COLO829 (cell line): ENCODE measurements at places on chromosomes 11 and 22.
A peak's percentile ranks its signal among the peaks of the same experiment; 100 is the strongest.

DNA sequence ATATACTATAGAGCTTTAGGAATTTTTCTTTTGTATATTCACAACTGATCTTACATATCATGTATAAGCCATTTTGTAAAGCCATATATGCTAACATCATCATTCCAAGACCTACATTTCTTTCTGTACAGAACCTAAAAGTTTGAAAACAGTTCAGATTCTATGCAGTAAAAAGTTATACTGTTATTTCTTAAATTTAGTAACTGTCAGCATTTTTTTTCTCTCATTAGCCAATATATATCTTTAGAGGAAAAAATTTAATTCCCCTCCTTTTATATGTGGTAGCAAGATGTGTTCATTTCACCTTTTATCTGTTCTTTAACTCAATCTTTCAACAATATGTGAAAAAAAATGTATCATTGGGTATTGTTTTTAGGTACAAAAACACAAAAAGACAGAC, 120.4 kb upstream of the TP53AIP1 start:
- no peak for DNase-seq

DNA sequence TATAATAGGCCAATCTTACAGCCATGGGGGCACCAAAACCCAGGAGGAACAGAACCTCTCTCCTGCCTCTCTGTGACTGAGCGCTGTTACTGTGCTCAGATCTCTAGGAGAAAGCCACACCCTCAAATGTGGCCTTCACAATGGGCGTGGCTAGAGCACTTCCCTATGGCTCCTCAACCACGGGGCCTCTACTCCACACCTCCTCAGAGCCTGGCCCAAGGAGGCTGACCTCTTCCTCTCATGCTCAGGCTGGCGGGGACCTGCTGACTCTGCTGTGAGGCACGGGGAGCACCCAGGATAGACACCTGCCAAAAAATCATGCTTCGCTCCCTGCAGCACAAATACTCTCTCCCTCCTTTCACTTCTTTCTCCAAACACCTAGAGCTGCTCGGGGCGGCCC, 41.0 kb downstream of the C11orf58 start:
- DNase-seq: no peak

GRCh38 chr11:69603111-69603836, 37.7 kb upstream of the CCND1 start:
- no peak for DNase-seq

- no peak for DNase-seq
Measured at GRCh38 chr11:65801153-65801987, 14.5 kb downstream of the OVOL1 start.

DNA sequence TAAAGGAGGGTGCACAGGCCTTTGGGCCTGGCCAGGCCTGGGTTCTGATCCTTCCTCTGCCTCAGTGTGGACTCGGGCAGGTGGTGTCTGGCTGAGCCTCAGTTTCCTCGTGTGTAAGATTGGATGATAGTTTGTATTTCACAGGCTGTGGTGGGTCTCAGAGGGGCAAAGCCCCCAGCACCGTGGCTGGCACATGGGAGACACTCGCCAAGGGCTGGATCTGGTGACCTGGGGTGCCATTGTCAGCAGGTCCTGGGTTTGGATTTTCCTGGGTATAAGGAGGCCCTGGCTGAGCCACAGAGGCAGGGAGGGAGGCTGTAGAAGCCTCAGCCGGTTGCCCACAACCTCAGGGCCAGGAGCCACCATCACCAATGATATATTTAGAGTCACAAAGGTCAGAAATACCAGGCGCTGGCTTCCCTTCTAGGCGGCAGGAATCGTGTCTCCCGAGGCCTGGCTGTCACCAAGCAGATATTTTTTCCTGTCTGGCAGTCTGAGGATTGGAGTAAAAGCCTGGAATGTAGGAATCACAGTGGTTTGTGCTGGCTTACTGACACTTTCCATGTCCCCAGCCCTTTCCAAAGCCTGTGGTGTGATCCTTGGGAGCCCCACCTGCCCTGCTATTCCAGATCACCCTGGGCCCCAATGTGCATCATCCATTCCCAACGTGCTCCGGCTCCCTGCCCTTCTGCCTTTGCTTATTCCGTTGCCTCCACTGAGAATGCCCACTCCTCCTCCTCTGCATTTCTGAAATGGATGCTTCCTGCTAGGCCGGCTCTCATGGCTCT, 15.6 kb downstream of the KCNC1 start:
- DNase-seq: no peak

DNA sequence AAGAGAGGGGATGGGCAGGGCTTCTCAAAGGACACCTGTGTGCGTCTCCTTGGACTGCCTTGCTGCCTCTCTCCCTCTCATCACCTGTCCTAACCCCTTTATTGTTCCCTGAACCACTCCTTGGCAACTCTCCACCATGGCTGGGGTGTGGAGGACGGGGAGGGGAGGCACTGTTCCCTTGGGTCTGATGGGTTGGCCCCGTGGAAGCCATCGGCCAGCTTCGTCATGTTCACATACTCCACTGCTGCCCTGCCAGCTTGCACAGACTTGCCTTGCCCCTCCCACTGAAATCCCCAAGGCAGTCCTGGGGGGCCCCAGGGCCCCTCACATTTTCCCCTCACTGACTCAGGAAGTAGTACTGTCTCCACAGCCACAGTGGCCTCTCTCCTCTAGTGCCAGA, 36.1 kb upstream of the LRRC32 start:
- no peak for DNase-seq

- no peak for DNase-seq
Measured at GRCh38 chr11:44628730-44629700, 63.6 kb downstream of the CD82 start.

GRCh38 chr22:48943567-48944432, 883.9 kb downstream of the BRD1 start:
- peak; percentile 51 for DNase-seq

DNA sequence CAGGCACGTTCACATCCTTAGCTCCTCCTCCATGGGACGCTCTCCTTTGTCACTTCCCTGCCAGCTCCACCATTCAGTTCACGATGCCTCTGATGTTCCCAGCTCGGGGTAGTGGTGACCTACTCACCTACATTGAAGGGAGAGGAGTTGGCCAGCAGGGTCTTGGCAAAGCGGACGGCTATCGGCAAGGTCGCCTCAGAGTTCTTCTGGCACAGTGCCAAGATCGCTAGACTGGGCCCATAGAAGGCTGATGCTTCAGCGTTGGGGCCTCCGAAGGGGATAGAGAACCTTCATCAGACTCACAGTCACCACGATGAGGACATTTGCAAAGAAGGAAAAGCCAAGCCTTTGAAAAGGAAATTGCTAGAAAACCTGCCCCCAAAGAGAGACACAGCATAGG, 3.0 kb downstream of the CBLIF start:
- DNase-seq: no peak

DNA sequence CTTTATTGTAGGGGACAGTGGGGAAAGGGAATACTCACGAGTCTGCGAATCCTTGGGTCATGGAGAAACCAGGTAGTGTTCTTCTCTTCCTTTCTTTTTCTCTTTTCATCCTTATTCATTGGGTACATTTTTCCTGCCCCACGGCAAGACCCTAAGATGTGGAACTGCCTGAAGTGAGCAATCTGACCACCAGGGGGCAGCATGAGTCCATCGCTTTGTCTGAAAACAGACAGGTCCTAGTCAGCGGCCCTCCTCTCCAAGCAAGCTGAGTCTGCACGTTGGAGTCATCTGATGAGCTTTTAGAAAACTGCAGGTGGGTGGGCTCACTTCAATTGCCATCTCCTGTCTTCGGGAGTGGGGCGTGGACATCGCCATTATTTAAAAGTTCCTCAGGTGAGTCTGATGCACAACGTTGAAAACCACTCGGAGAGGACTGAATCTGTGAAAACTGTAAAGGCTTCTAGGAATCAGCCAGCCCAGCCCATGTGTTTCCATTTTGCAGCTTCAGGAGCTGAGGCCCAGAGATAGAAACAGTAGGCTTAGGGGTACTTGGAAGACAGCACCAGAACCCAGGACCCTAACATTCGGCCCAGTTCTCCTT, 34.0 kb upstream of the FBXO3 start:
- peak; percentile 86 for DNase-seq

DNA sequence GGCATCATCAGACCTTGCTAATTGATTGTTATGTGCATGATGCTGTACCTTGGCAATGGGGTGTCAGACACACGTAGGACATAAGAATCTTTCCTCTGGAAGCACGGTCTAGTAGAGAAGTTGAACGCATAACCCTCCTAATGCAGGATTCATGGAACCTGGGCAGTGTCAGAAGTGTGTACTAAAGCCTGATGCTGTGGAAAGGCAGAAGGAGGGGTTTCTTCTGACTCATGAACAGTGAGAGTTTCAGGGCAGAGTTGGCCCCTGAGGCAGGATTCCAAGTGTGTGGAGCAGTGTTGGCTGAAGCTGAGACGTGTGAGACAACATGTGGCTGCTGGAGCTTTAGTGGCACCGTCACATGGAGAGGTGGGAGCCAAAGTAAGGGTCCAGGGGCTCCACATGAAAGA, 3.5 kb downstream of the PANX1 start:
- no peak for DNase-seq

- no peak for DNase-seq
Measured at GRCh38 chr22:48884786-48885185, 942.9 kb downstream of the BRD1 start.

- no peak for DNase-seq
Measured at GRCh38 chr11:65305501-65306268, 9.0 kb upstream of the CDC42EP2 start.

DNA sequence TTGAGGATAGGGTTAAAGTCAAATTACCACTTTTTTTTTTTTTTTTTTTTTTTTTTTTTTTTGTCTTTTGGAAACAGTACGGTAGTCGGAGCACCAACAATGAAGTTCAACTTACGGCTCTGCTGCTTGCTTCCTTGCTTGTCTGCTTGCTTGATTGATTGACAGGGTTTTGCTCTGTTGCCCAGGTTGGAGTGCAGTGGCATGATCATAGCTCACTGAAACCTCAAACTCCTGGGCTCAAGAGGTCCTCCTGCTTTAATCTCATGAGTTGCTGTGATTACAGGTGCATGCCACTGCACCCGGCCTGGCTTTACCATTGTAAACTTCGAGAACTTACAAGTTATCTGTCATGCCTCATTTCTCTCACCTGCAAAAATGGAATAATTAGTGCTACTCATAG, 5.8 kb downstream of the SGSM3 start:
- no peak for DNase-seq

DNA sequence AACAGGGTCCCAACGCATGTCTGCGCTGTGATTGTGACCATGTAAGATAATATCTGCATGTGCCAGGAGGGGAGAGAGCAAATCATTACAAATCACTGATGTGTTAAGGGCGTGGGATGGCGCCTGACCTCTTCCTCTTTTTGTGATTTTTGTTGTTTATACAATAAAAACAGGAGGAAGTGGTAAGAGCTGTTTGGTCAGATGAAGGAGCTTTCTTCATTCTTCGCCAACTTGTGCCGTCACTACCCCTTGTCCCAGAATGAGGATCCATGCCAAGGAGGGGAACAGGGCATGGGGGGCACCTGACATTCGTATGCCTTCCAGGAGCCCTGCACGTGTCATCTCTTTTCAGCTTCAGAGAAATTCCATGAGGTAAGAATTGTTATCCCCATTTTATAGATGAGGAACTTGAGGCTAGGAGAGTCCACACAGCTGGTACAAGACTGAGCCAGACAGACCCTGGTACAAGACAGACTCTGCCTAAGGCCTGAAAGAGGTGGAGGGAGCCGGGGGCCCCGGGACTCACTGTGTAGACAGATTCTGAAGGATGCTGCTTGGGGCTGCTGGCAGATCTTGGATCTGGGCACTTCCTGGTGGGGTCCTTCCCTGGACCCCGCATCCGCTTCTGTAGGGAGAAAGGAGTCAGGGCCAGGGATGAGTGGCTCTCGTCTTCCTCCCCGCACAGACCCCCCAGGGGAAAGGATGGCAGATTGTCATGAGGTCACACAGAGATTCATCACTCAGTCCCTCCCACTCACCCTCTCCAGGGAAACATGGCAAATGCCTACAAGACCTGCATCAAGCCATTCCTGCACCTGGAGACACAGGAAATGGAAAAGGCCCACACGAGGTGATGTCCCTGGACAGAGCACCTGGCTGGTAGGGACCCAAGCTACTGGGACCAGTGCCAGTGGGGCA, 34.6 kb downstream of the NFAM1 start:
- DNase-seq: no peak

- DNase-seq: no peak
Measured at GRCh38 chr11:120808616-120809050, 215.3 kb upstream of the TBCEL start.

DNA sequence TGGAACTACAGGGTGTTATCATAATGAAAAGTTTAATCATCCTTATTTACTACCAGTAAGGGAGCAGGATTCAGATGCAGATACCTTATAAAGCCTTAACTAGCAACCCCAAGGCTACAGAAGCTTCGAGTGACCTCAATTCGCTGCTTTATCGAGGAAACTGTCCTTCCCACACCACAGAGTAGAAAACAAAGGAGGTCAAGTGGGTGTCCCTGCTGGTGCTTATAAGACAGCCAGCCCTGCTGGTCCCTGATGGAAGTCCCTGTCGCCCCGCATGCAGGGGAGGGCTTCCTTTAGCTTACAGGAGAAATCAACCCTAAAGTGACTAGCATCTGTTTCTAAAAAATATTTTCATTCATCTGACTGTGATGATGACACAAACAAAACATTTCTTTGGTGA, 7.3 kb downstream of the MN1 start:
- DNase-seq: no peak

- no peak for DNase-seq
Measured at GRCh38 chr11:120354779-120355178, 18.6 kb downstream of the ARHGEF12 start.

GRCh38 chr11:68997995-68998348, 15.1 kb downstream of the MRGPRF start:
- no peak for DNase-seq

GRCh38 chr11:127693686-127694085, 693.1 kb upstream of the KIRREL3 start:
- no peak for DNase-seq

DNA sequence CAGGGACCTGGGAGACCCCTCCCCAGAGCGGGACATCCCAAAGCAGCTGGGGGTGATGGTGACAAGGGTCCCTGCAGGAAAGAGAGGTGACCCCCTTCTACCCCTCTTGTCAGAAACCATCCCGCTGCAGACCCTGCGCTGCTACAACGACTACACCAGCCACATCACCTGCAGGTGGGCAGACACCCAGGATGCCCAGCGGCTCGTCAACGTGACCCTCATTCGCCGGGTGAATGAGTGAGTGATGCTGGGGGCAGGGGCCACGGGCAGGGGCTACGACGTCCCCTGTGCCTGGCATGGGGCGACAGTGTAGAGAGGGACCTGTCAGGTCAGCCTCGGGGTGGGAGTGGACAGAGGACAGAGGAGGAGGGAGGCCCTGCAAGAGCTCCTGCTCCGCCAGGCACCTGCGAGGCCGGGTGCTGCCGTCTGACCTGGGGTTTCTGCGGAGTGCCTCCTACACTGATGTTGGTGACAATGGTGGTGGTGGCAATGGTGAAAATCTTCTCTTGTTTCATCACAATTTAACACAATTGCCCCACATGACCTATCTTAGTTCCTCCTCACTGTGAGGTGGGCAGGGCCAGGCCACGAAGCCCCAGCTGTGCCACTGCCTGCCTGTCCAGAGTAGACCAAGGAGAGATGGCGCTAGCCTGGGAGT, 9.8 kb downstream of the CSF2RB start:
- DNase-seq: no peak

DNA sequence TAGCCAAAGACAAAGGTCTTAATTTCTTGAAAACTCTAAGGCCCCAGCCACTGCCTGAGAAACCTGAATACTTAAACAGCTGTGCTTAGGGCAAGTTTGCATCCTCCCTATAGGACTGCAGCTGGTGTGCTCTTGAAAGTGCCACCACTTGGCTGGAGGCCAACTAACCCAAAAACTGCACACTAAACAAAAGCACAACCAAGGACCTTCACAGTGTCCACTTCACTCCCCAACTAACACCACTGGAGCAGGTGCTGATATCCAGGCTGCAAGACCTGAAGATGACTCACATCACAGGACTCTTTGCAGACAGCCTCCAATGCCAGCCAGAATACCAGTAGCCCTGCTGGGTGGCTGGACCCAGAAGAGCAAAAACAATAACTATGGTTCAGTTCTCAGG, 357.7 kb upstream of the ARHGAP42 start:
- no peak for DNase-seq
